ENCODE measurements at places on chromosomes 3 and 15. TPM values are rescaled to one million over a fixed set of nuclear protein-coding genes. Genes with fewer than 3 reads are reported as not detected.

The MASP1 gene
- total RNA-seq = 0.77 TPM

- no peak for DNase-seq
Observed at GRCh38 chr3:187900993-187901755, 155.9 kb upstream of the BCL6 start.

GRCh38 chr3:133514418-133514817 lies 59.1 kb upstream of the CDV3 start:
- DNase-seq = no peak

The ASB14 gene
- total RNA-seq = not detected

- DNase-seq = no peak
Observed at GRCh38 chr15:90142216-90143165, 40.2 kb upstream of the IDH2 start.

- no peak for DNase-seq
Observed at GRCh38 chr3:134620476-134621115, 30.2 kb downstream of the KY start.

The AMIGO3 gene
- total RNA-seq = not detected

- DNase-seq = no peak
Observed at GRCh38 chr15:66364944-66365528, 8.6 kb upstream of the TIPIN start.

DNA sequence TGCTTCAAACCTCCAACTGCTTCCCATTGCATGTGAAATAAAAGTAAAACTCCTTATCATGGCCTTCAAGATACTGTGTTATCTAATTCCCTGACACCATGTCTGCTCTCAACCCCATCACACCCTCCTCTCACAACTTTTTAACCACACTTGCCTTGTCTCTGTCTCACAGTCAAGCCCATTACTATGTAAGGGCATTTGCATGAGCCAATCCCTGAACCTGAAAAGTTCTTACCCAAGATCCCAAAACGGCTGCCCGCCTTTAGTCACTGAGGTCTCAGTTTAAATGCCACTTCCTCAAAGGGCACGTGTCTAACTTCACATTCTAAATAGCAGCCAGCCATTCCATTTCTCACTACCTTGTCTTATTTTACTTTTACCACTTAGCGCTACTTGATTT lies 83.1 kb downstream of the SST start:
- DNase-seq = no peak

- no peak for DNase-seq
Observed at GRCh38 chr15:77620297-77620696, 12.4 kb downstream of the LINGO1 start.

The POPDC2 gene
- total RNA-seq = 0.76 TPM

The ANKUB1 gene
- total RNA-seq = under 0.01 TPM

DNA sequence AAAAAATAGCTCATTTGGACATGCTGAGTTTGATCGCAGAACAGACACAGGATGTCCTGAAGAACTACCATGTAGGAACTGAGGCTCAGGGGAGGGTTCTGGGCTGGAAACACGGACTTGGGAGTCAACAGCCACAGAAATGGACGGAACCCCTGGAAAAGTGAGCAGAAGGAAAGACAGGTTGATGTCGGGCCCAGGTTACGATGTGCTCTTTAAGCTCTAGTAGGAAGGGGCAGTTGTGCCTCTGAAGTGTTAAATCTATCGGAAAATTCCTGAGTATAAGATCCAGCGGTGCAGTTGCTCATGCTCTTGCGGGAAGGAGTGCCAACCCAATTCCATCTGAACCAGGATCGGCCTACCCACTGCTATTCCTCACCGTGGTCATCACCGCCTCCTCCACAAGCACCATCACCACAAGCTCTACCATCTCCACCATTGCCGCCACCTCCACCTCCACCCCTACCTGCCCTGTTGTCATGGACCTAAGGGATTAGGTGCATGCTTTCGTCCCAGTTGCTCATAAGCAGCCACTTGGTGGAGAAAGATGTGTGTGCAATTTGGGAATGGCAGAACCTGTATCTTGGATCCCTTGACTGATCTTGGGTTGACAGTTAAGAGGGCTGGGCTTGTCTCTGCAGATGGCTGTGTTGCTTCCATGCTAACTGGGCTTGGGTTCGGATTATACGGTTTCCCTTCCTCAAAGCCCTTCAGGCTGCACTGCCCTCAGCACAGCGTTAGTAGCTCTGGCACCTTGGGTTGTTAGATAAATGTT lies 108.5 kb downstream of the ASB7 start:
- no peak for DNase-seq

GRCh38 chr3:21691036-21691435 lies 60.0 kb downstream of the ZNF385D start:
- DNase-seq = no peak

- DNase-seq = no peak
Observed at GRCh38 chr3:86937306-86937791, 53.6 kb downstream of the VGLL3 start.

DNA sequence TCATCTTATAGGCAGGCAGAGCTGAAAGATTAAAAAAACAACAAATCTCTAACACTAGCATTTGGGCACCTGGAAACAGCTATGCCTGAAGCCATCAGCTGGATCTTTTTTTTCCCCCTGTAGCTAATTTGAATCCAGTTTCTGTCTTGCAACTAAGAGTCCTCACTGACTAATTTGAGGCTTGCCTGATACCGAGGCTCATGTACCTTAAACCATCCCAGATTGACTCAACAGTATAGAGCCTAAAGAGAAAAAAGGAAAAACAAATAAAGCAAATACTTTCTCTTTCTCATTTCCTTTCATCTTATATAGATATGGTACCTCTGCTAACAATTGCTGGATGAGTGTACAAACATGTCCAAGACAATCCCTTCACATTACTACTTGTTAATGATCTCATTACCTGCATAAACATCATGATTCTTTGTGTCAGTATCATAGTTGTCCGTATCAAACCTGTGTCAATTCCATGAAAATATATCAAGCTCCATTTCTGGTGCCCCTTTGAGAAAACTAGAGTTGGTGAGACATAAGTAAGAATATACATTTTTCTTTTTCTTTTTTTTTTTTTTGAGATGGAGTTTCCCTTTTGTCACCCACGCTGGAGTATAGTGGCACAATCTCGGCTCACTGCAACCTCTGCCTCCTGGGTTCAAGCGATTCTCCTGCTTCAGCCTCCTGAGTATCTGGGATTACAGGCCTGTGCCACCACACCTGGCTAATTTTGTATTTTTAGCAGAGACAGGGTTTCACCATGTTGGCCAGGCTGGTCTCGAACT lies 43.1 kb downstream of the BHLHE40 start:
- DNase-seq = peak; percentile 41

DNA sequence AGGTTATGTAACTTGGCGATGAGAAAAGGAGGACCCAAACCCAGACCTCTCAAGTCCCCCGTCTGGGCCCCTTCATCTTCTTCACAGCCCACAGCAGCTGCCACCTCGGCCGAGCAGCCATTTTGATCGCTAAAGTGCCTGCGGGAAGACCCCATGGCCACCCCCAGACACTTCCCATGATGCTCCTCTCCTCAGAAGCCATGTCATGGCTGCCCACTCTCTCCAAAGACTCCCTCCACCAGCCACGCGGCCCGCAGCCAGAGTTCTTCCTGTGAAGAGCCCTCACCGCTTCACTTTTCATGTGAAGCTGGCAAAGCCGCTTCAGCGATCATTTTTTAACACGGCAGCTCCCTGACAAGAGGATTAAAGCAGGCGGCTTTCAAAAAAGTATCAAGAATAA lies 335.2 kb downstream of the RORA start:
- DNase-seq = no peak

The DNAJC13 gene
- 40.5 TPM for total RNA-seq

GRCh38 chr3:191334346-191334893 lies 4.1 kb upstream of the UTS2B start:
- DNase-seq = no peak

The GOLGA6L9 gene
- 0.51 TPM for total RNA-seq

DNA sequence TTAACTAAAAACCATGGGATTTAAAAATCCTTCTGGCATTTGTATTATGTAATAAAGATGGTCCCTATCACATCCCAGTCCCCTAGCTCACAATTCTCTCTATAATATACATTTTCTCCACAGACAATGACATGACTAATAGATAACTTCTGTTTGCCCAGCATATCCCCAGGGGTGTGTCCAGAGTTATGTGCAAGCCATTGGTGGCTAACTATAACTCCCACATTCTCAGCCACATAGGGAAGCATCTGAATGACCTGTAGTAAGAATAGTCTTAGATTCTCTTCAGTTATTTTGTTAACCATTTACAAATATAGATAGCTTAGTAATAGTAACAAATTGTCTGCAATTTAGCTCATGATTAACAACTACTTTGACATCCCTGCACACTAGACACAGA lies 52.2 kb upstream of the RBSN start:
- no peak for DNase-seq

The CYP1A2 gene
- under 0.01 TPM for total RNA-seq

- DNase-seq = no peak
Observed at GRCh38 chr15:75425966-75426500, 25.5 kb downstream of the SIN3A start.

DNA sequence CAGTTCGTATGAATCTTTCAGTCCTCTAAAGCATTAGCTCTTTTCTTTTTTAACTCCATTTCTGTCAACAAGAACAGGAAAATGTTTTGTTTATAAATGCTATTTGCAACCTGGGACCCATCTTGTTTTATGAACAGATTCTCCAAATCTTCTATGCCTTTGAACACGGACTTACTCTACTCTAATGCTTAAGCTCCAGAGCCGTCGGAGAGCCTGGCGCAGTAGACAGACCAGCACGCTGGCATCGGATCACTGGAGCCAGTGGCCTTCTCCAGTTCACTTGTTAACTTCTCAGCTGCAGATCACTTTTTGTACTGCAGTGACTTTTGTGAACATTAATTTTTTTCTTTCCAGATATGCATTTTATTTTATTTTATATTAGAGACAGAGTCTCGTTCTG lies 122.8 kb downstream of the GHSR start:
- no peak for DNase-seq

GRCh38 chr3:146682171-146682570 lies 77.0 kb upstream of the PLSCR5 start:
- no peak for DNase-seq

The DNASE1L3 gene
- total RNA-seq = 6.4 TPM

- no peak for DNase-seq
Observed at GRCh38 chr3:157313186-157313585, 123.5 kb upstream of the PTX3 start.

The KLHL40 gene
- not detected for total RNA-seq

DNA sequence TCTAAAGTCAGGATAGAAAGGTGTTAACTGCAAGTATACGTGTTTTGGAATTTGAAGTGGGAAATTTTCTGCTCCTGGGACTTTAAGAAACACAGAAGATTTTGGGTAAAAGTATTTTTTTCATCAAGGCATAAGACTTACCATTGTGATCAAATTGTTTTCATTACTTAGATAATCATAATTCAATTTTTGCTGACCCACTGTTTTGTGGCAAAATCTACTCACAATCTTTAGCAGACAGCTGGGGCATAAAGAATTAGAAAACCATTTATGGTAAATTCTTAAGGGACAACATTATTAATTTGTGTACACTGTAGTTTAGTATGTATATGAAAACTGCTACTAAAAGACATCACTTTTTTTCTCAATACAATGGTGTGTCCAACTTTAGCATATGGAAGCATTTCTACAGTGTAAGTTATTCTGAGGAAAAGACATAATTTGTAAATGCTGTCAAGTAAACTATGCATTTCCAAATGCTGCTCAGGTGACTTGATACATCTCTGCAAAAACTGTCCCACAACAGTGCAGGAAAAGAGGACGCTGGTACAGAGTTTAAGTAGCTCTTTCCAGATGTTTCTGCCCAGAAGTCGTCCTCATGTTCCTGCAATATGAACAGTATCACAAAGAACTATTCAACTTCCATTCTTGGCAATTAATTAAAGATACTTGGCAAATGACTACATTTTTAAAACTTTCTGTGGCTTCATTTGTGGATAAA lies 52.3 kb downstream of the THSD4 start:
- no peak for DNase-seq

The RGMA gene
- under 0.01 TPM for total RNA-seq

DNA sequence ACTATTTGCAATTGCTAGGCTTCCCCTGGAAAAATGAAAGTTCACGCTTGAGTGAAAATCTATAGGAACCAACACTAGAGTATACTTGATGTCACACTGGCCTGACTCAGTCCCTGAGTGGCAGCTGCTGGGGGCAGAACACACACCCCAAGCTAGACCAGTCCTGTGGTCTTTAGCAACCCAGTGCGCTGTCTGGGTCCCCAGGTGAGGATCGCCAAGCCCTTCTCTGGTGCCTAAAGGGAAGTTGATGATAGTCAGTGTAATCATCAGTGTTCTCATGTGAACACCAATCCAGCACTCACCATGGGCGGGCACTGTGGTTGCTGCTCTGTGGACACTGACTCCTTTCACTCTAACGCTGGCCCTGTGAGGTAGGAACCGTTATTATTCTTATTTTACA lies 11.2 kb downstream of the ALDH1A3 start:
- no peak for DNase-seq

The PLIN1 gene
- total RNA-seq = not detected

- peak; percentile 98 for DNase-seq
Observed at GRCh38 chr3:102163039-102163817, 271.6 kb upstream of the ZPLD1 start.

The SQOR gene
- total RNA-seq = 142 TPM

GRCh38 chr15:84795186-84795585 lies 22.0 kb upstream of the ALPK3 start:
- no peak for DNase-seq

DNA sequence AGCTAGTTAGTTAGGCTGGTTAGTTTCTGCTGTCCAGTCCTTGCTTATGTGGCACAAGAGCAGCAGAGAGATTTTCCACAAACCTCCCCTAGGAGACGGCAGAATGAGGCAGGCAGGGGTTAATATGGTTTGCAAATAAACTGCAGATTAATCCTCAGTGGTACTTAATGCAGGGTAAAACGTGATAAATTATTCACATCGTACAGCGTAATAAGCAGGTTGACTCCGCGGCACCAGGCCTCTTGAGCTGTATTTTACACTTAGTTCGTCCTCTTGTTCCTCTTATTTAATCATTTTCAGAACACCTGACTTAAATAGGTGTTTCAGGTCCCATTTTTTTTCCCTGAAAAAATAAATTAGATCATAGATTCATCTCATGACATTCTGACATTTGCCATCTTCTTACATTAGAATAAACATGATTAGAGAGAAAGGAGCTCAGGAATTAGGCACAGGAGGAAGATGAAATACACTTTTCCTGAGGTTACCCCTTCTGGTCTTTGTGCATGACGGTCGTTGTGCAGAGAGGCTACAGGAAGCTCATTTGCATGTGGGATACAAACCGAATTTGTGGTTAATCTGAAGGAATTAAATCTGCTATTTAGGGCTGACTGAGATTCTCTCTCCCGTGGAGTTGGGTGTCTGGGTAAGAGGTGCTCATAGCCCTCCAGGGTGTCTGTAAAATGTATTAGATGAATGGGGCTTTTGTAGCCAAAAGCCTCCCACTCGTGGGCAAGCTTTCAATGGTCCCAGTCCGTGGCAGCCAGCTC lies 27.1 kb upstream of the VPS8 start:
- DNase-seq = no peak

DNA sequence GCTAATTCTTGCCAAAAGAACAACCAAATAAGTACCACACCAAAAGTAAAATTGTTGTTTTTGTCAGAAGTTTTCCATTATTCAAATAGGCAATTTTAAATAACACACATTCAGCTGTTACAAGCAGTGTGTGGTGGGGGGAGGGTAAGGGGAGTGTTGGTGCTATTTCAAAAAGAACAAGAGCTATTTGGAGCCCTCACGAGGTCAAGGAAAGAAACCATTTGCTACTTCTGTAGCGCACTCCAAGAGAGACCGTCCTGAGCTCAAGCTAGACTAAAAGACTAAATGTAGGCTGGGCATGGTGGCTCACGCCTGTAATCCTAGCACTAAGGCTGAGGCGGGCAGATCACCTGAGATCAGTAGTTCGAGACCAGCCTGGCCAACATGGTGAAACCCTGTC lies 21.2 kb upstream of the IGF2BP2 start:
- no peak for DNase-seq

The EFHB gene
- total RNA-seq = not detected

The FAN1 gene
- 5.6 TPM for total RNA-seq

The HDC gene
- total RNA-seq = not detected

All from dermis microvascular lymphatic vessel endothelial cell (primary cell).